Cerebellar cortex (tissue), 1 donor: ENCODE measurements at places on chromosomes 6 and 20.

DNA sequence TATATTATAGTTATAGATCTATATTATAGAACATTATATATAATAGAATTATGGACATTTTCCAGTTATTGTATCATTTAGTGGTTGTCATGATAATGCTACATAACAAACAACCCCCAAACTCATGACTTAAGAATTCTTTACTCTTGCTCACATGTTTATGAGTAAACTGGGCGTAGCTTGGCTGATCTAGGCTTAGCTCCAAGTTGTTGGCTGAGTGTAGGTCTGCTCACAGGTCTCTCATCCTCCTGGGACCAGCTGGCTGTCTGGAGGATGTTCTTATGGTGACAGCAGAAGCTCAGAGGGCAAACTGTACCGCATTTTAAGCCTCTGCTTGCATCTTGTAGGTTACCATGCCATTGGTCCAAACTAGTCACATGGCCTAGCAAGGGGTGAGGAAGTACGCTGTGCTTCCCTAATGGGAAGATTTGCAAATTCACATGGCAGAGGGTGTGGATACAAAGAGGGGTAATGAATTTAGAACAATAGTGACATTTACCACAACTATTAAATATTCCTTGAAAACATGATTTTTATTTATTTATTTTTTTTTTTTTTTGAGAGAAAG is 34.2 kb downstream of the ARHGAP40 start:
- no peak for DNase-seq

DNA sequence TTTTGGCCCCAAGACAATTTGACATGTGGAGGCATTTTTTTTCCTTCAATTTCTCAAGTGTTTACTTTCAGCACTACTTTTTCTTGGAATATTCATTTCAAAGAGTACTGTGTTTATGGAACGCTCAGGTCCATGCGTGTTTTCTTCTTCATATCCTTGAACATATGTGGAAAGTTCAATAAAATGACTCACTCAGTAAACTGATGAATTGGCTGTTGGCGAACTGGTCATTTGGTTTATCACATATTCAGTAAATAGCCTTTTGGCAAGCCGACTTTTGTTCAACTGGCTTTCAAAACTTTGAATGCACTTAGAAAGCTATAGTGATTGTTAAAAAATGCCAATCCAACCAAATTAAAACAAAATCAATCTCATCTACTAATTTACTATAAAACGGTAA is 964.6 kb upstream of the SLC35B3 start:
- no peak for DNase-seq

GRCh38 chr6:1296542-1296941 is 15.4 kb upstream of the FOXQ1 start:
- no peak for DNase-seq

- peak; percentile 63 for DNase-seq
These were observed 950 bp downstream of the KCTD20 start for GRCh38 chr6:36443471-36444428.

- DNase-seq: no peak
These were observed 67.4 kb upstream of the DSP start for GRCh38 chr6:7473805-7474719.

DNA sequence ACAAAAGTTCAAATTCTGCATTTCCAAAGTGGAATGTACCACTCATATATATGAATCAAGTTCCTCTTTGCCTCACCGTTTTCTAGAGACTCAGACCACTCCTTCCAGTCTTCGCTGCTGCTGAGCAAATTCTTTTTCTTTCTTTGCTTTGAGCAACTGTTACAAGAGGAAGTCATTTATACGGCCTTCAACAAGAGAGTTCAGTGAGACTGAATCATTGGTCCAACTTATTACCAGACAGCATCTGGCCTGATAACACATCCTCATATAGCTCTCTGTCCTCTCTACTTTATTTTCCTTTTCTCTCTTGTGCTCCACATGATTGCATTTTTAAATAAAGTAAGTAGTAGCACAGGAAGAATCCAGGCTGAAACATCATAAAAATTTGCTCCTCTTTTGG is 652.7 kb downstream of the PHF3 start:
- no peak for DNase-seq

DNA sequence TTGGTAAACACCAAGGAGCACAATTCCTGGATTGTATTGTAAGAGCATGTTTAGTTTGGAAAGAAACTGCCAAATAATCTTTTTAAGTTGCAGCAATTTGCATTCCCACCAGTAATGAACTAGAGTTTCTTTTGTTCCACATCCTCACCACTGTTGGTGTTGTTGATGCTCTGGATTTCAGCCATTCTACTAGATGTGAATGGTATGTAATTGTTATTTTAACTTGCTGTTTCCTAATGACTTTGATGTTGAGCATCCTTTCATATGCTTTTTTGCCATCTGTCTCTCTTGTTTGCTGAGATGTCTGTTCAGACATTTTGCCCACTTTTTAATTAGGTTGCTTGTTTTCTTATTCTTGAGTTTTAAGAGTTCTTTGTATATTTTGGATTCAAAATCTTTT is 1654.1 kb downstream of the GRIK2 start:
- DNase-seq: no peak

DNA sequence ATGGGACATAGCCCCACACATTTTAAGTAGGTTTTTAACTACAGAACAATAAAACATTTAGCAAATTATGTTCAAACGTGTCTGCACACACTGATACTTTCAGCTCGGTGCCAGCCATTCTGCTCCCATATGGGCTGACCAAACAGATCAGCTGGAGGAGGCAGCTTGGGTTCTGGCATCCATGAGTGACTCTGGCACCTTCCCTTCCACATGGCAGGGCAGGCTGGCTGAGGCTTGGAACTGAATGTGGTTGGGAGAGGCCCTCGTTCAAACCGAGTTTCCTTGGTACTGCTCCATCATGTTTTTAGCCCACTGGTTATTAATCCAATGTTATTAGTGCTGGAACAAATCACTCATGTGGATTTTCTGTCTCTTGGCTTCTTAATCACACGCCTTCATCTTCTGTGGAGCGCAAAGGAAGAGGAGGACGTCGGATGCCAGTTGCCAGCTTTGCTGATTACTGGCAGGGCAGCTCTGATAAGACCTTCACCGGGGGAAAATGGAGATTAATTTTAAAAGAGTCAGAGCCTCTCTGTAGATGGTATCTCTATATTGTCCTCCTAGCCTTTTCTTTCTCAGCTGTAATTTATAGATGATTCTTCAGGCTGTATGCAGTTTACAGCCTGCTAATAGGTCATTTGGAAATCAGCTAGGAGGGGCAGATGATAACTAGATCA is 93.1 kb upstream of the TIAM2 start:
- peak; percentile 92 for DNase-seq

DNA sequence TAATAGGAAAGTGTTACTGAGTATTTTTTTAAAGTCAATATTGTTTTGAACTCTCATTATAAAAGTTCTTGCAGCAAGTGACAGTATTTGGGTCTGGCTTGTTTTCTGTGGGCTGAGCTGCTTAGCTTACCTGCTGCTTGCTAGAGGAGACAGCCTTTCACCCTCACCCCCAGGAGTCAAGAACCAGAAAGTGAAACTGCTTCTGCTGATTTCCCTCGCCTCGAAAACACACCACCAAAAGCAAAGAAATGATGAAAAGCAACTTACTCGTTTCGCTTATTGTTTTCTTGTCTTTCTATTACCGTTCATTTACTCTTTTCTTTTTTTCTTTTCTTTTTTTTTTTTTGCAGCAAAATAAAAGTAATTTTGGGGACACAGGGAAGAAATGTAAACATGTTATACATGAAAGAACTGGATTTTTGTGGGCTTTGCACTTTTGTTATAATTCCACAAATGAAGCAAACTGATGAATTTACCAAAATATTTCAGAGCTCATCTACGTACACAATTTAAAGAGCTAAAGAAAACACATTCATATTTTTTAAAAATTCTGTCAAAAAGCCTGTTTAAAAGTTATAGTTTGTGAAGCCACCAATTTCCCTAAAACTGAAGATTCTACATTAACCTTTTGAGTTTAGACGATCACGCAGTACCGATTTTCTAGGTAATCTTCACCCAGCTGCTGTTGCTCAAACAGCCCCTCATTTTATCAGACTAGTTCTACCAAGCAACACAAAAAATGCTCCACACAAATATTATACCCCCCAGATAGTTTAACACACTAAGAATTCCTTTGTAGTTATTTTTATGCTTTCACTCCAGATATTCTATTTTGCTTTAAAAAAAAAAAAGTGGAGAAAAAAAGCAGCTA is 1.7 kb downstream of the SCML4 start:
- DNase-seq: no peak

- DNase-seq: peak; percentile 36
These were observed 891 bp downstream of the RSPO3 start for GRCh38 chr6:127119102-127120022.
